ENCODE measurements at places on chromosomes 2 and 18.

GRCh38 chr2:24317491-24317920 lies 42.8 kb downstream of the ITSN2 start:
- no peak for DNase-seq

DNA sequence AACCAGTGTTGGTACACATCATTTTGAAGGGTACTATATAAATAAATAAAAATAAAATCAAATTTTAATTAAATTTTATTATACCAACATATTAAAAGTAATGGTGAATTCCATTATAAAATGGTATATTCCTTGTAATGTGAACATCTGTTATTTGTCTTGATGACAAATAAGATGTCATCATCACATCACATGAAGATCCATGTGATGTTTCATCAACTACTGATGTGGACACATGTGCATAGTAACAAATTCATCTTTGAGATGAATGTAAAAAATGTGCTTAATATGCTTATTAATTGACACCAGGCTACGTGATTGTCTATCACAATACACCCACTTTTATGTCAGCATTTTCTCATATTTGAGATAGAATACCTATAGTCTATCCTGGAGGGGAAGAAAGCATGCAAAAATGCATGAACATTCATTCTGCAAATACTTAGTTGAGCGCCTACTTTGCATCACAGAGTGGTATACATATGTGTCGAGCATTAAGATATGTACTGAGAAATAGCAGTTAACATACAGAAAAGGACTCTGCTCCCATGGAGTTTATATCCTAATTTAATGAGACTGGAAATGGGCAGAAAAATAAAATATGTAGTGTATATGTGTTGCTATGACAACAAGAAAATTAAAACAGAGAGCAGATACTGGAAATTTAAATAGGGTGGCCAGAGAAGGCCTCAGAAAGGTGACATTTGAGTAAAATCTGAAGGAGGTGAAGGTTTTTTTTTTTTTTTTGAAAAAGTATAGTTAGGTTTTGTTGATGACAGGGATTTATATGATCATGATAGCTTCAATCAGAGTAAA lies 281.1 kb downstream of the ARHGAP15 start:
- DNase-seq = no peak

DNA sequence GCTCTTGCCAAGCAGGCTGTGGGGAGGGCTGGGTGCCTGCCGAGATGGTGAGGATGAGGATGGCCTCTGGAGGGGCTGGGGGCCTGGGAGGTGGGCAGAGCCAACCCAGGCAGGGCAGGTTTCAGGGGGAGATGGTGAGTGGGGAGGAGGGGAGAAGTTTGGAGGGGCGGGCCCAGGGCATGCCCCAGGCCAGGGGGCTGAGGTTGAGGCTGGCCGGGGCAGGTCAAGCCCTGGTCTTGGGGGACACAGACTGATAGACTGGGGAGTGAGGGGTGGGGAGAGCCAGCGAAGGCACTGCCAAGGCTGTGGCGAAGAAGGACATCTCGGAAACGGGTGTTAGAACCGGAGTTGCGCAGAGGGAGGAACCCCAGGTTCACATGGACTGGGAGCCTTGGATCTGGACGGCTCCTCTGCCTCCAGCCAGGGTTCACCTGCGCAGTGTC lies 12.6 kb downstream of the CAPN10 start:
- no peak for DNase-seq

DNA sequence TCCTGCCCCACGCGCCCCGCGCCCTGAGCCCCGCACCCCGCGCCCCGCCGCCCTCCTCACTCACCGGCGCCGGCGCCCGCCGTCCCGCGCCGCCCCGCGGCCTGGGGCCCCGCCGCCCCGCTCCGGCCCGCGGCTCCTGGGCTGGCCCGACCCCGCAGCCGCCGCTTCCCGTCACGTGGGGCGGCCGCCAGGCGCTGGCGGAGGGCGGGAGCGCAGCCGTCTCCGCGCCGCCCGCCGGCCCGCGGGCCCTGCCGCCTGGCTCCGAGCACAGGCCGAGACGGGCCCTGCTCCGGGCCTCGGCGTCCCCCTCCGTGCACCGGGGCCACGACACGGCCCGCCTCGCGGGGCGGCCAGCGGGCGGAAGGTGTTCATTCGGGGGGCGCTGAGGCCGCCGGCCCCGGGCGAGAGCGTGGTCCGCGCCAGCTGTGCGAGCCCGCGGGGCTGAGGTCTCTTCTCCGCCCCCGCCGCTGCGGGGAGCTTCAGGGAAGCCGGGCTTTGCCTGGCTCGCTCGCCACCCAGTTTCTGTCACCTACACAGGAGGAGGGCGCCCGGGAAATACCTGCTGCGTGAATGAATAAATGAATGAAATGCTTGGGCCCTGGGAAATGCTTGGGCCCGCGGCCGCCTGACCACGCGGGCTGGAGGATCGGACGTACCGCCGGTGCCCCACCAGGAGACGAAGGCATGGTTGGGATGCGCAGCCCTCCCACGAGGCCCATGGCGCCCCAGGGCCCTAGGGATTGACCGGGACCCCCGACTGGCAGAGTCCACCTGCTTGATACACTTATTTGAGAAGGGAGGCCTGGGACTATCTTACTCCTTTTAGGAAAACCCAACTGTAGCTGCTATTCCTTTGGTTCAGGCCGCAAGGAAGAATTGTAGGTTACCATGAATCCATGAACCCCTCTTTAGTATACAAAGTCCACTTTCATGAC lies at the start of gene TGFBRAP1:
Gene TGFBRAP1 (minus strand): TSS at position 175 of the 935 bp plus-strand sequence. CDS start 21,434 bp downstream, outside the sequence.
- DNase-seq = no peak

GRCh38 chr2:86038291-86039081 lies 67.2 kb downstream of the POLR1A start:
- no peak for DNase-seq

Measured in skeletal muscle cell (primary cell).